ENCODE measurements at places on chromosomes 13 and 19.
A peak's percentile ranks its signal among the peaks of the same experiment; 100 is the strongest.

DNA sequence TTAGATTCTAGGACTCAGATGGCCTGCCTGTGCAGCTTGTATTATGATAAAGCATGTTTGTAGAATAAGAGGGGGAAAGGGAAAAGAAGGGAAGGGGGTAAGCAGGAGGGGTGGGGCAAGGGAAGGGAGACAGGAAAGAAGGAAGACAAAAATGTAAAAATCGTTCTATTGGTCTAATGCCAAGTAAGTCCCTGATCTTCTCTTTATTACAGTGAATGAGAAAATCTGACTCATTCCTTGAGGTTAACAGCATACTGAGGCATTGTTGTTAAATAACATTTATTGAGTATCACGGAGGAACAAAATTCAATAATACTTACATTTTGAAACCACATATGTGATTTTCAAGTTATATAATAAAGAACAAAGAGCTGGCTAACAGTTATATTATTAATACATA, 1534.7 kb downstream of the OLFM4 start:
- DNase-seq = no peak

- no peak for DNase-seq
Measured at GRCh38 chr13:110312339-110313031, 5.4 kb downstream of the COL4A2 start.

DNA sequence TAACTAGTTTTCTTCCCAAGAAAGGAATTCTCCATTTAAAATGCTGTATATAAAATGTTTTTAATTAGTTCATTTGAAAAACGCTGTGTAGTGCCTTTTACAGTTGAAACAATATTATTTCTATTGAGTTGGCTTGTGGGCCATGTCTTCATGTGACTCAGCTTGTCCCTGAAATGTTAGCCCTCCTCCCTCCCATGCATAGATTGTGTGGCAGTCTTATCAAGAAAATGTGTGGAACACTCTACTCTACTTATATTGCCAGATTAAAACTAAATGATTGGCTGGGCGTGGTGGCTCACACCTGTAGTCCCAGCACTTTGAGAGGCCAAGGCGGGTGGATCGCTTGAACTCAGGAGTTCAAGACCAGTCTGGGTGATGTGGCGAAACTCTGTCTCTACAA, 33.4 kb downstream of the TFDP1 start:
- DNase-seq = no peak

DNA sequence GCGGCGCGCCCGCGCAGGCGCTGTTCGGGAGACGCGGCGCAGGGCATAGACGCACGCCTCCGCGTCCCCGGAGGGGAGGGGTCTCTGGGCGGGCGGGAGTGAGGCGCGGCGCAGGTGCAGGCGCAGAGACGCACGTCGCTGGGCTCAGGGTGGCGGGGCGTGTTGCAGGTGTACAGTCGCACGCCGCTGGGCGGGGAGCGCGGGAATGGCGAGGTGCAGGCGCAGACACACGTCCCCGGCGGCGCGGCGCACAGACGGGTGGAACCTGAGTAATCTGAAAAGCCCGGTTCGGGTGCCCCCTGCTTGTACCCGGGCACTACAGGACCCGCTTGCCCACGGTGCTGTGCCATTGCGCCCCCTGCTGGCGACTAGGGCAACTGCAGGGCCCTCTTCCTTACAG, 44.7 kb downstream of the PLPP2 start:
- DNase-seq = no peak

GRCh38 chr19:33740811-33741396, 55.8 kb upstream of the KCTD15 start:
- DNase-seq = no peak

- no peak for DNase-seq
Measured at GRCh38 chr13:42539670-42540069, 34.3 kb upstream of the TNFSF11 start.

DNA sequence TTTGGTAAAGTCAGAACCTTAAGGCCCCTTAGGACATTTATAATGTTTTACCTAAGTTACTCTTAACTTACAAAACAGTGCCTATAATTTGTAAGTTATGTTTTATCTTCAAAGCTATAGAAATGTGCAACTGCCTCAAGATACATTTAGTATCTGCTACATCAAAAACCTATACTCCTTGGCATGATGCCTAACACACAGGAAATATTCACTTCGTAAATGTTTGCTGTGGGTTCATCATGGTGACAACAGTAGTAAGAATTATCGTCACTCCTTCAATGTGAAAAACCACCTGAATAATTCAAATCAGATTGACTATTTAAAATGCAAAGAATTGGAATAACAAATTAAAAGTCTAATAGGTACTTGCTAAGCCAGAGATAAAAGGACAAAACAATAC, 184.1 kb downstream of the DIAPH3 start:
- no peak for DNase-seq

DNA sequence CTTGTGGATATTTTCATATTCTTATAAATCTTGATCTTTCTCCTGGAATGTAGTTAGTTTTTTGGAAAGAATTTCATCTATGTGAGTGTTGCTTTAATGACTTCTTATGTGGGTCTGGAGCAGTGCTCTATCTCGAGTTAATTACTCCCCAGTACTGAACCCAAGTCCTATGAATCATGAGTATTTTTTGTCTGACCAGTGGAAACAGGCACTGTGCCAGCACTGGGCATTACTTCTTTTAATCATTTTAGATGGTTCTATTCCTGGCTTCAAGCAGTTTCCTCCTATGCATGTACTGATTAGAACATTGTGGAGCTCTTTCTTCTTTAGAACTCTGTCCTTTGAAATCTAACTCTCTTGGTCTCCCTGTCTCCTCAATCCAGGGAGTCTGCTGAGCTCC, 466.3 kb downstream of the PCDH17 start:
- DNase-seq = no peak

- no peak for DNase-seq
Measured at GRCh38 chr13:86792153-86792651, 879.0 kb upstream of the SLITRK5 start.

DNA sequence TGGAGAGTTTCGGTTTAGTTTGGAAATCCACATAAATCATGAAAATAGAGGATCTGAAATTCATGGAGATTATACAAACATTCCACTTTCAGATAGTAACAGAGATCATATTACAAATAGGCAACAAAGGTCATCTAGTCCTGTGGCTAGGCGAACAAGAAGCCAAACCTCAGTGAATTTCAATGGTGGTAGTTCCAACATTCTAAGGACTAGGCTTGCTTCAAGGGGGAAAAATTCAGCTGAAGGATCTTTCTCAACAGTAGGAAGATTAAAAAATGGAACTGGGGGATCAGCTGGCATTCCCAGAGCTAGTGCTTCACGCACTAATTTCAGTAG, 47.0 kb downstream of the FOXO1 start:
- no peak for DNase-seq

GRCh38 chr13:60922576-60923231, 492.9 kb downstream of the PCDH20 start:
- no peak for DNase-seq

GRCh38 chr19:15837221-15837731, 21.8 kb upstream of the OR10H1 start:
- DNase-seq = no peak

DNA sequence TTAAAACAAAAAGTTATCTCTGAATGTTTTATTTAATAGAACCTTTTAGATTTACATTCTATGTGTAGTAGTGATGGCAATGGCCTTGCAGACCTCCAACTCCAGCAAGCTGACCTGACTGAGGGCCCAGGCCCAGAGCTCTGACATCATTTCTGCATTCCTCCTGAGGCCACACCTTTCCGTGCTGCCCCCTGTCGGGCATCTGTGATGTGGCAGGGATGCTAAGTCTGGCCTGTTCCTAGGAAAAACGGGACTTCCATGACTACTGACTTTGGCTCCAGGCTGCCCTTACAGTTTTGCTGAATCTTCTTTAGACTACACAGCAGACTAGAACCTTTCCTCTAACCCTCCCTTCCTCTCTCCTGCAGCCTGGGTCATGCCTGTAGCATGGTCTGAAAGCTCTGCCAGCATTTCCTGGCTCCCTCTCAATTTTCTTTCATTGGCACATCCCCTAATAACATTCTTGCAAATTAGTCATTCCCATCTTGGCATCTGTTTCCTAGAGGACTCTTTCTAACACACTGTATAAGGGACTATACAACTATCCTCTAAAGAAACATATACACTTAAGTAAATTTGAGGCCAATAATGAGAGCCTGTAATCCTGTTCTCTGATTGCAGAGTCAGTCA, 249.1 kb downstream of the GPC5 start:
- no peak for DNase-seq

- DNase-seq = no peak
Measured at GRCh38 chr13:98923641-98924397, 54.0 kb downstream of the DOCK9 start.

GRCh38 chr13:48505597-48506091, 27.2 kb downstream of the RCBTB2 start:
- no peak for DNase-seq

GRCh38 chr19:13165162-13165997, 15.2 kb downstream of the IER2 start:
- no peak for DNase-seq

- DNase-seq = no peak
Measured at GRCh38 chr19:43462785-43463380, 2.5 kb downstream of the LYPD3 start.

- DNase-seq = no peak
Measured at GRCh38 chr13:53064731-53065130, 36.1 kb downstream of the OLFM4 start.

GRCh38 chr19:5690955-5691821, 1.1 kb downstream of the RPL36 start:
- peak; percentile 42 for DNase-seq

DNA sequence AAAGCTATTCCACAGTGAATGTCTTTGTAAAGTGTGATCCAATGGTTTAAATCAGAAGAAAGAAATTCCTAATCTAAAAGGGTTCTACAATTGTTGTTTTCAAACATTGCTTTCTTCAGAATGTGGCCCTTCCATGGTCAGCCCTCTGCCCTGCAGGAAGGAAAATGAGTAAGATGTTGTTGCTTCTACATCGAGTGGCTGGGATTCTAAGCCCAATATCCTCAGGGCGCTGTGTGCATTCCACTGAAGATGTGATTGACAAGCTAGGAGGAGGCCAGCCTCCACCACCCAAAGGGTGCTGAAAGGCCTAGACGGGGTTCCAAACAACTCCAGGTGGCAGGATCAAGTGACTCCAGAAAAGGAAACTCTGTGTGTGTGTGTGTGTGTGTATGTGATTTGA, 316.9 kb upstream of the TSHZ3 start:
- DNase-seq = no peak

- no peak for DNase-seq
Measured at GRCh38 chr13:77508959-77509620, 26.4 kb upstream of the SCEL start.

GRCh38 chr13:30466358-30466714, 600 bp upstream of the HMGB1 start:
- no peak for DNase-seq

DNA sequence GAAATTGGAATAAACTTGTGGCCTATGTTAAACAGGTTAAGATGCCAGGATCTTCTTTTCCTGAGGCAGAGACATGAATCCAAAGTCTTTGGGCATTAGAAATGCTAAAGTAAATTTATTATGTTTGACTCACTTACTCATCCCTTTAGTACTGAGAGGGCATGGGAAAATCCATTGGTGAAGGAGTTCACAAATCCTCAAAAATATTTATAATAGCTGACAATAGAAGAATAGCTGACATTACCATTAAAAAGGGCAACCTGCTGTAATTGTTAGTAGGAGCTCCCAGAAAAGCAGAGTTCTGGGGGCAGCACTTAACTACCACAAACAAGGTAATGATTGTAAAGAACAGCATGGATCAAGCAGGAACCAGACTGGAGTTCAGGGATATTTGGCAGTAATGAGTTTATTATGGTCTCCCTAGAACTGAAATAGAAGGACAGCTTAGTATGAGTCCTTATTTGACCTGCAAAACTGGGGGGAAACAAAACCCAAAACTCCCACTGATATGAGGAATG, 285.8 kb upstream of the KLHL1 start:
- no peak for DNase-seq

GRCh38 chr13:36848199-36848982, 29.4 kb downstream of the RFXAP start:
- no peak for DNase-seq

- DNase-seq = no peak
Measured at GRCh38 chr13:78689011-78689410, 30.1 kb upstream of the OBI1 start.

GRCh38 chr19:19134687-19135158, 3.6 kb downstream of the TMEM161A start:
- DNase-seq = no peak

DNA sequence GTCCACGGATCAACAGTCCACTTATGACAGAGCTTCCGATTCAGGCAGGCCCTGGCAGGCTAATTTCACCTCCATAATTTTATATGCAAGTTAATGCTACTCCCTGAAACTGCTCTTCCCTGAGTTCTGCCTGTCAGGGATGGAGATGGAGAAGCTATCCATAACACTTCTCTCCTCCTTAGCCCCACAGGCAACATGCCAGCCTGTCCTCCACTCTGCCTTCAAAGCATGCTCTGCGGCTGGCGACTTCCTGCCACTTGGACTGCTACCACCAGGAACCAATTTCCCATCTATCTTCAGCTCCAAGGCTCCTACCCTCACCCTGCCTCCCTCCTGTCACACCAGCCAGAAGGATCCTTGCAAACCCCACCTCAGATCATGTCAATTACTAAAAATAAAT, 35.4 kb downstream of the GSX1 start:
- no peak for DNase-seq

- no peak for DNase-seq
Measured at GRCh38 chr13:43128504-43128961, 105.1 kb downstream of the DNAJC15 start.
